ENCODE measurements at places on chromosomes 7 and 10.

DNA sequence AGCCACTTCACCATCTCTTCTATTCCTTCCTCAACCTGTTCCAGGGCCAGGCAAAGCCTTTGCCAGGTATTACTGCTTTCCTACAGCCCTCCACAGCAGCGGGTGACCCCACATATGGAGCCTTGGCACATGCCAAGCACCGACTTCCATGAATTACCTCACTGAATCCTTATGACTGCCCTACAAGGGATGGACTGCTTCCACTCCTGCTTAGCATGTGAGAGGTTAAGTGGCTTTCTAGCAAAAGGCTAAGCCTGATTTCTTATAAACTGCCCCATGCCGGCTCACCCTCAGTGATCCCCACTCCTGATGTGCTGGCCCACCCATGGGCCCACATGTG is 44.0 kb upstream of the PDLIM1 start:
- DNase-seq, result no peak

DNA sequence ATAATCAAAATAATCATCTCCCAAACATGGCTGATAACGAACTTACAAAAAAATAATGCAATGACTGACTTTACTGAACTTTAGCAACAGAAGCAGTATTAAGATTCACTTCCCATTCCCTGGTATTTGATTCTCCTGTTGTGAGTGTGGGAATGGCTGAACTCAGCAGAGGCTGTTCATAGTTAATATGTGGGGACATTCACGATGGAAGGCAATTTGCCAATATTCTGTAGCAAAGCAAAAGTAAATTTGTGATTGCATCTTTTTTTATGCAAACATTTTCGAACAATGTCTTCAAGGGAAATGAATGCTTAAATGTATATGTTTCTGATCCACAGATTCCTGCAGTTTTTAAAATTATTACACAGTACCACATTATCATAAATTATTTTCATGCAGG is 431.7 kb upstream of the KLF6 start:
- DNase-seq, result no peak

- DNase-seq, result peak; percentile 7
Observed at GRCh38 chr10:44300666-44301649, 83.9 kb downstream of the CXCL12 start.

GRCh38 chr7:22356701-22357310 is at the start of gene RAPGEF5:
TSS of gene RAPGEF5 (minus strand) at chr7:22357154. CDS start at chr7:22357060, 94 bp downstream.
- no peak for DNase-seq

- no peak for DNase-seq
Observed at GRCh38 chr7:115340828-115341227, 418.9 kb downstream of the MDFIC start.

DNA sequence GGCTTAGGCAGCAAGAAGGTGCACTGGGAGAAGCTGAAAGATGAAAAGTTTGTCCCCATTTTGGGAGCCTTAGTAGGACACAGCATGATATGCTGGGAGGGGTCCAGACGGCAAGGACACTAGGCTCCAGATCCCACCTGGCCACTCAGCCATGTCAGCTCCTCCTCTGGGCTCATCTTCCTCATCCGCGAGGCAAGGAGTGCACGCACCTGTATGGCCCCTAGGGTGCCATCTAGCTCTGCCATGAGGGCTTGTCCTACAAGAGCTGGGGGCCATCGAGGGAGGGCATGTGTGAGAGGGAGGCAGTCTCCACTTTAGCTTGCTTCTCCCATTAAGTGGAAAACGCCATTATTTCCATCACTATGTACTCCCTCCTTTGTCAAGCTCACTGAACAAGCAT is 136.2 kb upstream of the ADAM12 start:
- no peak for DNase-seq

GRCh38 chr10:98425511-98426352 is 10.8 kb upstream of the PYROXD2 start:
- DNase-seq, result no peak

GRCh38 chr7:158529181-158530096 is 58.2 kb downstream of the PTPRN2 start:
- no peak for DNase-seq

DNA sequence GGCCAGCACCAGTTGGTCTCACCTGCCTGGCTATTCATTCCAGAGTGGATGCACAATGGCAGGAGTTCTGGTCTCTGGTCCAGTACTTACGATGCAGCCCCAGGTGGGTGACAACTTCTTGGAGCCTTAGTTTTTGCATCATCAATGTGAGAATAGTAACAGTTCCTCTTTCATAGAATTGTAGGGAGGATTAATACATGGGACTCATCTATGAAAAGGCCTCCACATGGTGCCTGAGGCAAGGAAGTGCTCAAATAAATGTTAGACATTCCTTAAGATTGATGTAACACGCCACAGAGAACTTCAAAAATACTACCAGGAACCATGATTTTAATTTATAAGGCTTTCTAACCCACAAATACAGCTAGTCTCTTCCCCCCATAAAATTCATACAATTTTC is 120.1 kb upstream of the CHST15 start:
- DNase-seq, result no peak

DNA sequence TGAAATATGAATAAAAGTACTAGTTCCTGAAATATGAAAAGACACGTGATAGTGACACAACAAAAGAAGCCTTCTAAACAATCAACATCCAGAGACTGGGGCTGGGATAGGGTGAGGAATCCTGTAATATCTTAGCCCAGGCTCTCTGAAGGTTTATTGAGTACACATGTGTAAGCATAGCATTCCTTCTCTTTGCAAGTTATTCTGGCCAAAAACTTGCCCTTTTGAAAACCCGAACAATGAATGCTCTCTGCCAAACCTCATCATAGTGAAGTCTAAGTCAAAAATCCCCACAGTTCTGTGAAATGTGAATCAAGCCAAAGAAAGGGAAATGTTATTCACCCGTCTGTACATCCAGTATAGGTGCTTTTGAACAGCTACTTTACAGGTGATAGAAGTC is 11.6 kb downstream of the SEMA3D start:
- DNase-seq, result no peak

GRCh38 chr10:76541852-76542251 is 1095.8 kb downstream of the KCNMA1 start:
- DNase-seq, result no peak

DNA sequence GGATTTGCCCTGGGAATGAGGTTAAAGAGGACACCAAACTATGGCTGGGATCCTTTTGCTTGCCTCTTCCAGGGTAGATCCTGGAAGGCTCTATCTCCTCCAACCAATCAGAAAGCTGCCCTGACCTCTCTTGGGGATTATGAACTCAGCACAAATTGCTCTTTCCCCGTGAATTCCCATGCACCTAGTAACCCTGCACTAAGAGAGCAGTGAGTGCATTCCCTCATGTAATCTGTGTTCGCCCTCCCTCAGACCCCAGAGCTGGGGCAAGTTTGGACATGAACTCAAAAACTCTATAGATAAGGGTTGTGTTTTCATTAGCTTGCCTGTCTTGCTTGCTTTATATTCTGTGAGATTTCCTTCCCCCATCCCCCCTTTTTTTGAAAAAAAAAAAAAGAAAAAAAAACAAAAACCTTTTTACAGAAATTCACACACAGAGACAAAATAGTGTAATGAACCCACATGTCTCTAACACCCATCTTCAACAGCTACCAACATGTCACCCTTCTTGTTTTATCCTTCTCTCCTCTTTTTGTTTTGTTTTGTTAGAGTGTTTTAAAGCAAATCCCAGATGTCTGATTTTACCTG is 225.5 kb upstream of the TCF7L2 start:
- DNase-seq, result no peak

DNA sequence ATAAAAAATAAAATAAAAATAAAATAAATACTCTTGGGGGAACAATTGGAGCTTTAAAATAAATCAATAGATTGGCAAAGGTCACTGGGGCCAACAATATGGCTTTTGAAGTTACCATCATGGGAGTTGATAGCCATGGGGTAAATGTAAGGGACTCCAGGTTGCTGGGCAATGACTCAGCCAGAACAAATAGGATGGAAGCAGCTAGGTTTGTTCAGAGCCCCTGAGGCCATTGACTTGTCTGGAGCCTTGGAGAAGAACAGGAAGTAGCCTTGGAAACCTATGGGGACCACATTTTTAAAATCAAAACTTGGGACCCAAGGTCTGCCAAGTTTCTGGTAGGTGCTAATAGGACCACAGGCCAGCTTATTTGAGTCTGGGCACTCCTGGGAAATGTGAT is 20.2 kb upstream of the FRA10AC1 start:
- DNase-seq, result no peak

DNA sequence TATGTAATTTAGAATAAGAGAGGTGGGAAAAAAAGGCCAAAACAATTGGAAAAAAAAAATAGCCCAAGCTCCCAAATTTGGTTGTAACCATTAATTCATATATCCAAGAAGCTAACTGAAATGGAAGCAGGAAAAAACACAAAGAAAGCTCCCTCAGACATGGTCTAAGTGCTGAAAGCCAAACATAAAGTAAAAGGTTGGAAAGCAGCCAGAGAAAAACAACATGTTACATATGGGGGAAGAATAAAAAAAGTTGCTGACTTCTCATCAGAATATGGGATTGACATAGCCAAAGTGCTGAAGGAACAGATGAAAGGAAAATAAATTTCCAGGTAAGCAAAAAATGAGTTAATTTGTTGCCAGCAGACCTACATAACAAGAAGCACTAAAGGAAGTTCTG is 40.3 kb downstream of the PDZD8 start:
- DNase-seq, result no peak

DNA sequence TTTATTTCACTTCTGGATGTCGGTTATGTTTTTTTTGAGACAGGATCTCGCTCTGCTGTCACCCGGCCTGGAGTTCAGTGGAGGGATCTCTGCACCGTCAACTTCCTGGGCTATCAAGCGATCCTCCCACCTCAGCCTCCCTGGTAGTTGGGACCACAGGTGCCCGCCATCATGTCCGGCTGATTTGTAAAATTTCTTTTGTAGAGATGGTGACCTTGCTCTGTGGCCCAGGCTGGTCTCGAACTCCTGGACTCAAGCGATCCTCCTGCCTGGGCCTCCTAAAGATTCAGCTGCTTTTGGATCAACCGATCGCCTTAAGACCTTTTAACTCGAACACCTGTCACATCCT is 606 bp upstream of the RABGEF1 start:
- no peak for DNase-seq

- DNase-seq, result no peak
Observed at GRCh38 chr10:32731527-32731926, 226.5 kb downstream of the ITGB1 start.

DNA sequence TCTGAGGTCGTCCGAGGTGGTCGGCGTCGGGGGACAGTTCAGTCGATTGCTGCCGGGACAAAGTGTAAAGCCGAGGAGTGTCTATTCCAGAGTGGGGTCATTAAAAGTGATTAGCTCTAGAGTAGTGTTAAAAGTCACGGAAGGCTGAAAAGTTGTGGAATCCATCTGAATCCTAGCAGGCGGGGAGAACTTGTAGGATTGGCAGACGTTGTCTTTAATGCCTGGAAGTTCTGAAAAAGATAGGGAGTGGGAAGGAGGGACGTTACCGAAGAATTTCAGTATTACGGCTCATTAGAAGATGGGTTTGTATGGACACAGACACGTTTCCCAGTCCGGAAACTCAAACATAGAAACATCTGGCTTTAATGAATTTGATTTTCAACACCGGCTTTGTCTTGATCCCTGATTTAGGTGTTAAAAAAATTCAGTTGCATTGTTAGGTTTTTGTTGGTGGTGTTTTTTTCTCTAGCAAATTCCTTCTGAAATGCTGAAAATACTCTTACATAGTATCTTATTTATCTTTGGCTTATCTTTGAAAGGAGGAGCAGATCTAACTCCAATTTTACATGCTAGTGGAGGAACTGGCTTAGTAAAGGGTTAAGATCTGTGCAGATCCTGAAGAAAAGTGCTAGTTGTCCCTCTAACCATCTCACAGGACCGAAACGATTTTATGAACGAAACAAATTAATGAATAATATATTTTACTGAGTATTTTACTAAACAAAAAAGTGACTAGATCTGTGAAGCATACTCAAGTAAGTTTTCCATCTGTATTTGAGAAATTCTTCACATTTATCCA is 900 bp downstream of the MKLN1 start:
- DNase-seq, result no peak

DNA sequence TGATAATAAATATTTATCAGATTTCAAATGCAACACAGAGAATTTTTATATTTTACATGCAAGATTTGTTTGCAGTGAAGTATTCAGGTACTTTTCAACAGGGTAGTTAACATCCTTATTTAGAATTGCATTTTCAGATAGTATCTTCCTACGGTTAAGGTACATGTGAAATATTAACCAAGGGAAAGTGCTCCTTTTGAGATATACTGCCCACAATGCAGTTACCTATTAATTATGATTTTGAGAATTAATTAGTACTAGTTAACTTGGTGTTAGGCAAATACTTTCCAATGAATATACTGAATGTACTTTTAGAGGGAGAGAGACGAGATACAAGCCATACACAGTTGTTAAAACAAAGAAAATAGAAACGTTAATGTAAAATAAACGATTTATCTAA is 206.2 kb upstream of the YAE1 start:
- no peak for DNase-seq

DNA sequence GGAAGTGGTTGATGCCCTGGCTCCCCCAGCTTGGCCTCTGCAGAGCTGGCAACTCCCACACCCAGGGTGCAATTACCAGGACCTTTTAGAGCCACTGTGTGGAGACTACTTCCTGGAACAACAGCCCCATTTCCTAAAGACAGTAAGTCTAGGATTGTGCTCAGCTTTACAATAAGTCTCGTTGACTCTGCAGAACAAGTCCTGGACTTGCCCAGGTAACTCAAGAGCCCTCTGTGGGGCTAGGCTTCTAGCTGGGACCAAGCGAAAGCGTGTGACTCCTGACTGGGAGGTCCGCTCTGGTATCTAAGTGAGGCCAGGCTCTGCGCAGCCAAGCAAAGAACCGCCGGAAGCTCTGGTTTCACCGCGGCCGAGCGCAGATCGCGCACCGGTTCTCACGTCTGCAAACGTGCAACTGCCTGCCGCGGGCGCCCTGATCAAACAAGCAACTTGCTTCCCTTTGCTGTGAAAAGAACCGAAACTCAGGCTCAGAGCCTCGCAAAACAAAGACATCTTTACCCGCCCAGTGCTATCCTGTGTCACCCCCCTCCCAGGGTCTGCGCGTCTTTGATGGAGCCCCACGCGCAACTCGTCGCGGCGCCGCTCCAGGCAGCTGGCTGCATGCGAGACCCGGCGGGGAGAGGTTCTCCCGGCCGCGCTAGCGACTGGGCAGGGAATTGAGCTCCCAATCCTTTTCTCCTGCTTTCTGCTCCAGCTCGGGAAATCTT is 4.4 kb upstream of the PDLIM1 start:
- no peak for DNase-seq

Measured in cerebellar nuclear complex (tissue), 1 donor.